ENCODE measurements at places on chromosomes 6 and 20.
A peak's percentile ranks its signal among the peaks of the same experiment; 100 is the strongest.

GRCh38 chr20:47113362-47114109 lies 218.9 kb downstream of the EYA2 start:
- DNase-seq: no peak

GRCh38 chr20:45056473-45057173 lies 44.3 kb downstream of the KCNS1 start:
- no peak for DNase-seq

- no peak for DNase-seq
Measured at GRCh38 chr6:56278171-56278591, 30.8 kb upstream of the COL21A1 start.

GRCh38 chr20:8078528-8078914 lies 53.5 kb upstream of the PLCB1 start:
- no peak for DNase-seq

DNA sequence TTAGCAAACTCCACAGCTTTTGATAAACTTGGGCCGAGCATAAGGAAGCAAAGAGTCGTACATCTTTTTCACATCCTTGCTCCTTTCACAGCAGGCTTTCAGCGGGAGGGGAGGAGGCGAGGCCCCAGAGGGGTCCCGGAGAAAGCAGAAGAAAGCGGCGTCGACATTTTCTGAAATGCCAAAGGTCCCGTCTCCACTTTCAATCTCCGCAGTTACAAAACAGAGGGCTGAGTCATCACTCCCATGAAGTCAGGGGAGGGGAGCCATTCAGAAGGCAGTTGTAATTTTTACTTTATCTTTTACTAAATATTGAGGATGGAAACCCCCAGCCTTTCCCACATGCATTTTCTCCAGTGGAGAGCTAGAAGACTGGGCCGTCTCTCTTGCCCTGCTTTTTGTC lies 174.2 kb upstream of the THBS2 start:
- DNase-seq: no peak

GRCh38 chr6:131398176-131398575 lies 174.8 kb upstream of the ARG1 start:
- no peak for DNase-seq

DNA sequence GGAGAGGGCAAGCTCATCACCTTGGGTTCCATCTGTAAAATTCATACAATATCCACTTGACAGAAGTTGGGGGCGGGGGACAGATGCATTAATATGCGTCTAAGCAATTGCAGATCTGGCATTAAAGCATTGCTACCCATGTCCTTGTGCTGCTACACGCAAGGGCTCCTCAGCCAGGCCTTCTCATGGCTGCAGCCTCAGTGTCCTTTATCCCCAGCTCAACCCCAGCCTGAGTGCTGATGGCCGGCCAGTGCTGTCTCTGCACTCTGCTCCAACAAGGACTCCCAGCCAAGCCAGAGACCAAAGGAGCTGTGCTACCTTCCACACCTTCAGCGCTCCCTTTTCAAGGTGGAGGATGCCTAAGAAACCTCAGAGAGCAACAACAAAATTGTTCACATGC lies 188.5 kb upstream of the STXBP5 start:
- DNase-seq: no peak

- DNase-seq: peak; percentile 77
Measured at GRCh38 chr6:99151634-99152346, 197.7 kb downstream of the FAXC start.
